ENCODE measurements at places on chromosomes 3 and 15.

DNA sequence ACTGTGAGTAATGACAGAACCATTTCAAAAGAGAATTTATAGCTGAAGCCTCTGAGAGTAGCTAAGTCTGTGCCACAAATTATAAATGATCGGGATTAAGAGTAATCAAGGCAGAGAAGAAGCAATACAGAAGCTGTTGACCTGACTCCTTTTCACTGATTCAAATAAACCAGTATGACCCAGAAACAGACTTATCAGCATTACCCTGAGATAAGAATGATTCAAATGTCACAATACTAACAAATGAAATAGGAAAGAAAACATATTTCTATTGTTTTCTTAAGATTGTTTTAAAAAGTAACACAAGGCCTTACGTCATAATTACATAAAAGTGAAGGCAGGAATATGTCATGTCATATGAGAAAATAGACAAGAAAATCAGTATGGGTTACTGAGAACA lies 1534.6 kb downstream of the SI start:
- DNase-seq = no peak

DNA sequence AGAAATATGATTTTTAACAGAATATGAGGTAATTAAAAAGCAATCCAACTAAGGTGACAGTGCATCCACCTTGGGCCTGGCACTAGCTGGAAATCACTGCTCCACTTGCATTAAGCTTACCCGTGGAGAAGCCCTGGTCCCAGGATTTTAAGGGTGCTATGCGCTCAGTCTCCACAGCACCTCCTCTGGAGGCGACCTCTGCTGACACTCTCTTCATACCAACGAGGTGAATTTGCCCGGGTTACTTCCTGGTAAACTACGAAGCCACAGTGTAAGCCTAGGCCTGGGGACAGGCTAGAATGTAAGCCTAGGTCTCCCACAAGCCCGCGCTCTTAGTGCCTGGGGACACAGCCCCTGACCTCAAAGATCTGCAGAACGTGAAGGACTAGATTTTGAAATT lies 793 bp downstream of the APOD start:
- peak; percentile 49 for DNase-seq

- DNase-seq = no peak
Observed at GRCh38 chr3:23079976-23080375, 123.2 kb upstream of the UBE2E2 start.

- DNase-seq = no peak
Observed at GRCh38 chr3:25456723-25457670, 28.9 kb downstream of the RARB start.

GRCh38 chr3:73759297-73759711 lies 134.6 kb upstream of the PDZRN3 start:
- DNase-seq = no peak

DNA sequence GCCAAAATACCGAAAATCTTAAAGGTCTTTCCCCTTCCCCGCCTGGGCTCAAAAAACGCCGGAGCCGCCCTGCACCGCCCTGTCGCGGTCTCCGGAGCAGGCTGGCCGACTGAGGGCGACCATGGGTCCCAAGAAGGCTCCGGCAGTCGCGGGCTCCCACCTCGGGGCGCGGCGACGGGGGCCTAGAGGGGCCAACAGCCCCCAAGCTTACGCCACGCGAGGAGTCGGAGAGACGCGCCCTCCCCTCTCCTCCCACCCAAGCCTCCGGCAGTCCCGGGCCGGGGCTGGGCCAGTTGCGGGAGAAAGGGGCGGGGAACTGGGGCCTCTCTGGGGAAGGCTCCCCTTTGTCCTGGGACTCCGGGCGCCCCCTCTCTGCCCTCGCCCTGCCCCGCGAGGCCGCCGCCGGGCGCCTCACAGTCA lies 69.2 kb downstream of the GOLGA8B start:
- no peak for DNase-seq

- DNase-seq = no peak
Observed at GRCh38 chr3:100184948-100185570, 70.8 kb upstream of the FILIP1L start.

DNA sequence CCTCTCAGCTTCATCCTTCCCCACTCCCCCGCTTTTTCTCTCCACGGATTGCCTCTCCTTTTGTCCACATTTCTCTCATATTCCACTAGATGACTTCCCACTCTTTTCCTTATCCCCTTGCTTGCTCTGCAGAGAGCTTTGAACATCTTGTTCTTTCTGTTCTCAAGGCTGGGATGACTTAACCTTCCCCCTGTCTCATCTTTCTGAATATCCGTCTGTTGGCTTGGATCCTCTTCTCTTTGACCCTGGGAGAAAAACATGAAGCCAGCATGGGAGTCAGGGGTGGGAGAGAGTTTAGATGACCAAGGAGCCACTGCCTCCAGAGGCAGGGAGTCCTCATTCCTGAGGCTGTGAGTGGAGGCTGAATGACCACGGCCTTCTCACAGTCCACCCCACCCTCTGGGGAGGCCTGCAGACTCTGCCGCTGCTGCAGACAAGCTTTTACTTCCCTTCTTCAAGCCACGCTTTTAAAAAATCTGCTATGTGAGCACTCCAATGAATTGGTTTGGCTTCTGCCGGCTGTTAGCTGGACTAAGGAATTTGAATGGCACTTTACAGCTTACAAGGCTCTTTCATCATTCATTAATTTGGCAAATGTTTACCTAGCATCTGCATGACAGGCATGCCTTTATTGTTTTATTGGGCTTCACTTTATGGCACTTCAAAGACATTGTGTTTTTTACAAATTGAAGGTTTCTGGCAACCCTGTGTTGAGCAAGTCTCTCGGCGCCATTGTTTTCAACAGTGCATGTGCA lies 111.6 kb upstream of the SLC6A6 start:
- DNase-seq = no peak

GRCh38 chr3:178859386-178859785 lies 212.2 kb downstream of the ZMAT3 start:
- DNase-seq = no peak

DNA sequence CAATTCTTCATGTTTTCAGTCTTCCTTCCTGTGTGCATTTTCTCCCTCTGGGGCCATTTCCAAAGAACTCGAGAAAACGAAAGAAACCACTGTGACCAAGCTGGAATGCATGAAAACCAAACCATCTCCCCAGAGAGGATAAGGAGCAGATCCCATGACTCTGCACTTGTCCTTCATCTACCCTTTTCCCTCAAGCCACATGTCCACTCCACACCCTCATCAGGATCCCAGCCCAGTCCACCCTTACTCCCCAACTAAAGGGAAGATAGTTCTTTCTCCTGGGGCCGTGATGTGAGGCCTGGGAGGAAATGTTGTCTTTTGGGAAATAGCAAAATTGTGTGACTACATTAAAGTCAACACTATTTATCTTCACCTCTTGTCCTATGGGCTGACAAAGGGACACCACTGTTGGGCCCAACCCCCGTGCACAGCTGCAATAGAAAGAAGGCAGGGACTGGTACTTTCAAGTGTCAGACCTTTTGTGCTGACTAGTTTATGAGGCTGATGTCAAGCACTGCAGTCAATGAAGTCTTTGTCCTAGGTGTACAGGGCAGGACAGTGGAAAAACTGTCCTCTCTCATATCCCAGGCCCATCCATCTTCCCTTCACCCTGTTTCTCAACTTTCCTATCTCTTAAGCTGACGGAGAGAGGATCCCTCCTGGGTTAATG lies 487.1 kb upstream of the NR2F2 start:
- DNase-seq = no peak

DNA sequence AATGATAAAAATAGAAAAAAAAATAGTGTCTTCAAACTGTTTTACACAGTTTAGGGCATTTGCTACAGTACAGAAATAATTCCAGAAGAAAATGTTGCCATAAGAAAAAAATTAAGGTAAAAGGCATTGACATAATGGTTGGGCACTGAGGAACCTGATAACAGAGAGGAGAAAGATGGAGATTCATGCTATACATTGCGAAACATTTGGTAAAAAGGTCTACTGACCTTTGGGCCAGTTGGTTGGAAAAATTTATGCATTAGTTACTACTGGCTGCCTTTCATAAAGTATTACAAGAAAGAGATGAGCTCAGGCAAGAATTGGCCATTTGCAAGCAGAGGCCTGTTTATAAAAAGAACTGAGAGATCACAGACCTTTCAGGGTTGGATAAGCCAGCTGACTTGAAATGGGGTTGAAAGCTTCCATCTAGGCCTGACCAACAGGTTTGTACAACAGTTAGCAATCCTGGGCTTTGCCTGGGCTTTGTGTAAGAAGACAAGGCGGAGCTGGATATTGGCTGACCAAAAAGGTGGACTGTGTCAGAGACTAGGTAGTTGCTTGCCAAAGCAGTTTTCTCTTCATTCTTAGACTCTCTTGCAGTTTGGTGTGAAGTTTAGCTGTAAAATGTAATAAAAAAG lies 166.6 kb upstream of the MCTP2 start:
- DNase-seq = no peak

- DNase-seq = no peak
Observed at GRCh38 chr3:174869448-174869847, 10.3 kb downstream of the NAALADL2 start.

DNA sequence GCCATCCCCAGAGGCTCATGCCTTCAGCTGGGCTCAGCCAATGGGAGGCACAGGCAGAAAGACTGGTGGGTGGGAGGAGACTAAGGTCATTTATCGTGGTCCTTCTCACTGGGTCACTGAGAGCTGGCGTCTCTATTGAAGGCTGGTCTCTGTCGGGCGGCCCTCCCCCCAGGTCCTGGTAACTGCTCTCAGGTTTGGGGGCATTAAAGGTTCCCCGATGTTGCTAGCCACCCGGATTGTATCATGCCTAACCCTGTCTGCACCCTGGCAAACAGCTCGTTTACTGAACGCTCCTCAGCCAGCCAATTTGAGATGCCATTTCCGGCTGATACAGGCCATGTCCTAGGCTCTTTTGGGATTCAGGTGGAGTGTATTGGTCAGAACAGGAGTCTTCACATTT lies 10.5 kb downstream of the SELENOS start:
- DNase-seq = no peak

DNA sequence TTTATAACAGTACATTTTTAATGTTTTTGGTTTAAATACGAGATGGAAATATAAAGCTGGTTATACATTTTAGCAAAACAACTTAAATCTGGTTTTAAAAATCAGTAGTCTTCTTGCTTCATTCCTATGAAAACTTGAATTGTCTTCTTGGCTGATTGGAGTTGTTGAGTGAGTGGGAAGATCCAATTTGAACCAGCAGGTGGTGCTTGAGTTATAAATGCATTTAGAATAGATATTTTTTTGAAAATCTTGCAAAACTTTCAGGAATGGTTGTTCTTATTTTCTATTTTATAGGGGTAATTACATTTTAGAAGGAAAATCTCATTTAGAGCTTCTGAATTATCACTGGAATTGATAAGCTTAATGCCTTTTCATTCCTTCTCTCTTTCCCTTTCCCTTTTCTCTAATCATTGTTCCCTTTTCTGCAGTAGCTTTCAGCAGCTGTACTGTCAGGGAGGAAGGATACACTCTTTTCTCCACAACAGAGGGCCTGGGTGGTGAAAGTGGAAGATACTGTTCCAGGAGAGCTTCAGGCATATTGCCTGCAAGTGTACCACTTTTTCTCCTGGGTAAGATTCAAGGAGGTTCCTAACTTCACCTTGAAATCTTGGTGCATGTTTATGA lies 335.6 kb downstream of the NLGN1 start:
- no peak for DNase-seq

GRCh38 chr3:128378631-128379347 lies 87.9 kb downstream of the DNAJB8 start:
- no peak for DNase-seq

GRCh38 chr3:194399874-194400411 lies 877 bp upstream of the GP5 start:
- DNase-seq = no peak

GRCh38 chr15:39360452-39360851 lies 220.4 kb upstream of the THBS1 start:
- DNase-seq = no peak

GRCh38 chr3:45776301-45776595 lies 20.1 kb downstream of the SLC6A20 start:
- DNase-seq = no peak

DNA sequence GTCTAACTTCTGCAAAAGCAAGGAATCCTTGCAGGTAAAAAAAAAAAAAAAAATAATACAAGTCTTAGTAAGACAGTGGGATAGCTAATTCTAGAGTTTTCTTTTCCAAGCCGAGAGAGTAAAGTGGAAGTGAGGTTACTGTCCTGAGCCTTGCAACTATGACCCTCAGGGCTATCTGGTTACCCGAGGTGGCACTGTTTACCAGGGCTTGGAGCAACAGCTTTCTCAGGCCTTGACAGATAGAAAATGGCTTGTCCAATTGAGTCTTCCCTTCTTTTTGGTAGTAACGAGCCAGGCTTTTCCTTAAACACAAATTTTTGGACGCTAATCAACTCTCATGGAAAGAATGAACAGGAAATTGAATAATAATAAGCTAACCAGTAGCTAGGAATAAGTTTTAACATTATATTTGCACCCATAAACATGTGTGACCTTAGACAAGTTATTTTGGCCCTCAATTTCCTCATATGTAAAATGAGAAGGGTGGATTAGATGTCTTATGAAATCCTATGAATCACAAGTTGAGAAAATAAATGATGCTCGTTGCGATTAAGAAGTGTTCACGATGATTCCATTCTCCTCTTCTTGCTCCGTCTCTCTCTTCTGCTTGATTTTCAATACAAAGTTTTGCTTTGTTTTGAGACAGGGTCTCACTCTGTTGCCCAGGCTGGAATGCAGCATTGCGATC lies 236.9 kb upstream of the KBTBD8 start:
- no peak for DNase-seq

GRCh38 chr15:58015565-58015964 lies 49.9 kb downstream of the ALDH1A2 start:
- no peak for DNase-seq

GRCh38 chr3:11076711-11077110 lies 77.6 kb upstream of the HRH1 start:
- no peak for DNase-seq

GRCh38 chr3:134640872-134641470 lies 9.9 kb downstream of the KY start:
- DNase-seq = no peak

- no peak for DNase-seq
Observed at GRCh38 chr15:40323953-40324937, 753 bp downstream of the INAFM2 start.

DNA sequence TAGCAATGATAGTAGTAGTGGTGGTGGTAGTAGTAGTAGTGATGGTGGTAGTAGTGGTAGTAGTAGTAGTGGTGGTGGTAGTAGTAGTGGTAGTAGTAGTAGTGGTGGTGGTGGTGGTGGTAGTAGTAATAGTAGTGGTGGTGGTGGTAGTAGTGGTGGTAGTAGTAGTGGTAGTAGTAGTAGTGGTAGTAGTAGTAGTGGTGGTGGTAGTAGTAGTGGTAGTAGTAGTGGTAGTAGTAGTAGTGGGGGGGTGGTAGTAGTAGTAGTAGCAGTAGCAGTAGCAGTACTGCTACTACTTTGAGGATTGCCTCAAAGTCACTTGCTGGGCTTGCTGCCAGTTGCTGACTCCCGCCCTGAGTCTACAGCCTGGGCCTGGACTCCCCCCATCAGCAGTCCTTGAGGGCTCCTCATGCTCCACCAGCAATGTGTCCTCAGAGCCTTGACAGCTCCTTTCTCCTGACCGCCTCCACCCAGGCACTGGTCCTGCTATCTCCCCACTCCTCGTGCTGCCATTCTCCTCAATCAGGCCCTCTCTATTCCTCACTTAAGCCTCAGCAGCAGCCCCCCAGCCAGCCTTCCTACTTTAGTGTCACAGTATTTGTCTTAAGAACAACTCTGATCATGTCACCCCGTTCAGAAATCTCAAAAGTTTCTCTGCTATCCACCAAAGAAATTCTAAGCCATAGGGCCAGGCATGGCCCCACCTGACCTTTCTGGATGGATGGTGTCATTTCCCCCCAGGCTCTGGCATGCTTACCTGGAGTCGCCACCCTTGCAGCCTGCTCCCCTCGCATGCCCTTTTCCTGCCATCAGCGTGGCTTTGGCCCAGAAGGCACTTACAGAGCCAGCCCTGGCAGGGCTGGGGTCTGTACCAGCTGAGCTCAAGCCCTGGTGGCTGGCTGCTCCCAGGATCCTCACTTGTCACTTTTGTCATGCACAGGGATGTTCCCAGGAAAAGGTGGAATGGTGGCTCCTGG lies 45.6 kb downstream of the DLEC1 start:
- DNase-seq = no peak

All from dorsolateral prefrontal cortex (tissue), 122 donors.